ENCODE measurements at places on chromosomes 5 and 9.

GRCh38 chr9:118529210-118529609 is 825.0 kb downstream of the TLR4 start:
- no peak for DNase-seq

- no peak for DNase-seq
These were observed 151.1 kb upstream of the APC start for GRCh38 chr5:112586596-112587062.

- DNase-seq = peak; percentile 80
These were observed 205.8 kb upstream of the IER5L start for GRCh38 chr9:129383561-129384490.

DNA sequence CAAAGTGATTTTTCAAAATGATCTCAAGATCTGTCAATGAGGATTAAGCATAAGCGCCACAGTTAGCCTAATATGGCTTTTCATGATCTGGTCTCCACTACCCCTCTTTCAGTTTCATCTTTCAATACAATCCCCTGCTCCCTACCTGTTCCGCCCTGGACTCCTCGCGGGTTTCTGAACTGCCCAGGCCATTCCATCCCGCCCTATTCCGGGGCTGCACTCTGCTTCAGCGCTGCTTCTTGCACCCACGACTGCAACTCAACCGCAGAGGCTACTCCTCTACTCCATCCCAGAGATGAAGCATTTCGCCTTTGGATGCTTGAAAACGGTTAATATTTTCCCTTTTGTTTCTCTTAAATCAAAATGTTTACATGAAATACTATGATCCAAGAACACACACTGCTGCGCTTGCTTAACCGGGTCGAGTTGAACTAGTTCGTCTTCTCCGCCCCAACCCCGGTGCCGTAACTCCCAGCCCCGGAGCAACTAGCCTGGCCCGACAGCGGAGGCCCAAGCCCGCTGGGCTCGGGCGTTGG is 716 bp upstream of the OTULIN start:
- DNase-seq = no peak

- no peak for DNase-seq
These were observed 238.9 kb upstream of the NR4A3 start for GRCh38 chr9:99582814-99583213.

DNA sequence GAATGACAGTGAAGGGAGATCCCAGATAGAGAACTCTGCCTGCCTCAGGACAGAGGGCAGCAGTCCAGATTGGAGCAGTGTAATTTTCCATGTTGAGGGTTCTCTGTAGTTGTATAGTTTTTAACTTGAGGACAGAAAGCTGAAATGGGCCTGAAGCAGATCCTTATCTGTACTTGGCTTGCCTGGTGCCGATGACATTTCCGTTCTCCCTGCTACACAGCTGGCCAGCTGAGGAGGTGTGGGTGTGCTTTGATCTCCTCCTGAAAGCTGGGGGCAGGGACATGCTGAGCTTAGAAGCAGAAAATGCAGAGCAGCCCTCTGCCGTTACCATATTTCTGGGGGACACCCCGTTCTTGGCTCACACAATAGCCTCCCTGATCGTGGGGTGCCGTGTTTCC is 10.5 kb downstream of the GLRX start:
- DNase-seq = peak; percentile 48
